ENCODE measurements at places on chromosomes 13 and 19.

- DNase-seq = no peak
Measured at GRCh38 chr13:41291246-41291645, 19.8 kb upstream of the NAA16 start.

GRCh38 chr13:34361560-34361959, 543.6 kb downstream of the RFC3 start:
- DNase-seq = no peak

GRCh38 chr13:32530841-32531253, 7.7 kb downstream of the N4BP2L2 start:
- DNase-seq = no peak

GRCh38 chr13:112063807-112064206, 3.1 kb upstream of the SOX1 start:
- DNase-seq = no peak

DNA sequence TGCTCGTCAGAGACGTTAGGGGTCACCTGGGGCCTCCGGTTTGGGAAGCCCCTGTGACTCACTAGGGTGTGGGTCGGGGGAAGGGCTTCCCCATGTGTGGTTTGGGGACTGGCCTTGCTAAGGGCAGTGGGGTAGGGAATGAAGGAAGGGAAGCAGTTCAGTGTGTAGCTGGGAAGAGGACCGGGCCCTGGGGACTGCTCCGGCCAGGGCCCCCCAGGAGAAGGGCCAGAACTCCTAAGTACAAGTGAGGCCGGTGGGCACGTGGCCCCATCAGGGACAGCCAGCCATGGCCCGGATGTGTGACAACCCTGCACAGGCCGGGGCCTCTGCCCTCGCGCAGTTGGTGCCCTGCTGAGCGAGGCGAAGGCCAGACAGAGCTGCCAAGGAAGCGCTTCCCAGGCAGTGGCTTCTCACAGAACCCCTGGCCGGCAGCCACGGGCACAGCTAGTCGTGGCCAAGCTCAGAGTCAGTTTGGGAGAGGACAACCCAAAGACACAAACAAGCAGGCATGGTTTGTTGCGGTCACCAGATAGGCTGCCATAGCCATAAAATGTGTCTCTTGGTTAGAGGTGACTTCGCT, 25.7 kb downstream of the TEX29 start:
- DNase-seq = no peak

- DNase-seq = no peak
Measured at GRCh38 chr13:89486065-89486464, 1814.9 kb downstream of the SLITRK5 start.

GRCh38 chr13:30755678-30756077, 20.3 kb downstream of the ALOX5AP start:
- no peak for DNase-seq

DNA sequence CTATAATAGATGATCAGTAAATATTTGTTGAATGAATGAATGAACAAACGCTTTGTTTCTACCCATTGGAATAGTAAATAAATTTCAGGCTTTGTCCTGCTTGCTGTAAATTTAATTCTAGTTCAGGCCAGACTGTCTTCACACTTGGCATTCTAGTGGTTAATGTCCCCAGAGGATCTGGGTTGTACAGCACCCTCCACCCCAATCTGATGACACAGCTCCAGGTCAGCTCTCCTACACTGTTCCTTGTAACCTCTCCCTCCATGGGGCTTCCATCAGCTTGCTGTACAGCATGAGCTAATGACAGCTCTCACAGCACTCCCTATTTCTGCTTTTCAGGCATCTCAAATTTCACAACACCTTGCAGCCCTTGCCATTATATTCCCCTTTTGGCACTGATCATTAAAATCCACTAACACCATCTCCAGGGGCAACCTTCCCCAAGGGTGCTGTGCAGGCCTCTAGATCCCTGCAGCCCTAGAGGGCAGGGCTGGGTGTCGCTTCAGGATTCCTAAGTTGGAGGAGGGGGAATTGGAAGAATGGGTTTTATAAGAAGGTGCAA, 12.7 kb upstream of the KL start:
- no peak for DNase-seq

- DNase-seq = no peak
Measured at GRCh38 chr19:37914908-37915307, 7.9 kb downstream of the SIPA1L3 start.

- DNase-seq = no peak
Measured at GRCh38 chr19:39509233-39509632, 5.7 kb upstream of the SELENOV start.

- DNase-seq = no peak
Measured at GRCh38 chr13:97471711-97472110, 37.7 kb downstream of the RAP2A start.

GRCh38 chr19:12843999-12844732, 5.9 kb downstream of the MAST1 start:
- DNase-seq = no peak

DNA sequence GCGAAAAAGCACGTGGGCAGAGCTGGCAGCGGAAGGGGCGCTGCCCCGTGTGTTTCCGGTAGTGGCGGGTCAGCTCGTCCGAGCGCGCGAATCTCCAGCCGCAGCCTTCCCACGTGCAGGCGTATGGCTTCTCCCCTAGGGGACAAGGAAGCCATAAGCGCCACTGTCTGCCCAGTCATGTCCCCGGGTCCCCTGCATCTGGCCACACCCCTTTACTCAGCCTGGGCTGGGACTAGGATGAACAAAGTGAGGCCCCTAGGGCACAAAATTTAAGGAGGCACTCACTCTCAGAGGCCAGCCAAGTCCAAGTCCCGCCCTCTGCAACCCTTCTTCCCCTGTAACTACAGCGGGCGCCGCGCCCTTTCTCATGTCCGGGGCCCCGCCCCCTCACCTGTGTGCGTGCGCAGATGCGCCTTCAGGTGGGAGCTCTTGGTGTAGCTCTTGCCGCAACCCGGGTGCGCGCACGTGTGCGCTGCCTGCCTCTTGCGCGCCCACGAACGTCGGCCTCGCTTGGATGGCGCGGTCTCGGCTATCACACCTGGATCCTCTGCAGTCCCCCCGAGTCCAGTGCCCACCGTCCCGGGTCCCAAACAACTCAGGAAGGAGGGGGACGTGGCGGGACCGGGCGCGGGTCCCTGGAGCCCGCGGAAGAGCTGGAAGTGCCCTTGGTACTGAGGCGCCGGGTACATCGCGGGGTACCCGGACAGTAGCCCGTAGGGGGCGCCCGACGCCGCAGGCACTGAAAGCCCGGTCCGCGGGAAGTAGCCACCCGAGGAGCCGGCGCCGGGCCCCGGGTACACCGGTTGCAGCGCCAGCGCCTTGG, 1.9 kb downstream of the KLF1 start:
- DNase-seq = peak; percentile 91

DNA sequence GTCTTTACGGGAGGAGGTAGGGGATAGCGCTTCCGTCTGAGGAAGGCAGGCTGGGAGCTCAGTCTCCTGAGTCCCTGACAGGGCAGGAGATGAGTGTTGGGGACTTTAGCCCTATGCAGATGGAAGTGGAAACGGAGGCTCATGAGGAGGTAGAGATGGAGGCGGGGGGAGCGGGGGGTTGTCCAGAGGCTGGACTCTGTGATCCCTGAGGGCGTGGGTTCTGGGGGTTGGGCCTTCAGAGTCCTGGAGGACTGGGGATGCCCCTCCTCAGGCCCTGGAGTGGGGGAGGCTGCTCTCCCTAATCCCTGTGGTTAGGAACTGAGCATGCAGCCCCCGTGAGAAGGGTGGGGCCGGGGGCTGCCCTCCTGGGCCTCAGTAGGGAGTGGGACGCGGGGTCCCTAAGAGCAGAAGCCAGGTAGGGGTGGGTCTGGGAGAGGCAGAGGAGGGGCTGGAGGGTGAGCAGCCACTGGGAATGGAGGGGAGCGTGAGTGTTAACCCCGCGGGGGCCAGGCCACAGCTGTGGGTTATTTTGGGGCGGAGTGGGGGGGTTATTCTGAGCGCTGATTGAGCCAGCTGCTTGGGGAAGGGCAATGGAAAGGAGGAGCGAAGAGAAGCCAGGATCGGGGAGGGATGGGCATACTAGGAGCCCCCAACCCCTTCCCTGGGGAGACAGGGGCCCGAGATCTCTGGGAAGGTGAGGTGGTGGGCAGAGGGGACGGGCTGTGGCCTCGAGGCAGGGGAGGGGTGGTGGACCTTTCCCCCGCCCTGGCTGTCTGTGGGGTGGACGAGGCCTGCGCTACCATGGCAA, 2.8 kb downstream of the GRIN2D start:
- no peak for DNase-seq

DNA sequence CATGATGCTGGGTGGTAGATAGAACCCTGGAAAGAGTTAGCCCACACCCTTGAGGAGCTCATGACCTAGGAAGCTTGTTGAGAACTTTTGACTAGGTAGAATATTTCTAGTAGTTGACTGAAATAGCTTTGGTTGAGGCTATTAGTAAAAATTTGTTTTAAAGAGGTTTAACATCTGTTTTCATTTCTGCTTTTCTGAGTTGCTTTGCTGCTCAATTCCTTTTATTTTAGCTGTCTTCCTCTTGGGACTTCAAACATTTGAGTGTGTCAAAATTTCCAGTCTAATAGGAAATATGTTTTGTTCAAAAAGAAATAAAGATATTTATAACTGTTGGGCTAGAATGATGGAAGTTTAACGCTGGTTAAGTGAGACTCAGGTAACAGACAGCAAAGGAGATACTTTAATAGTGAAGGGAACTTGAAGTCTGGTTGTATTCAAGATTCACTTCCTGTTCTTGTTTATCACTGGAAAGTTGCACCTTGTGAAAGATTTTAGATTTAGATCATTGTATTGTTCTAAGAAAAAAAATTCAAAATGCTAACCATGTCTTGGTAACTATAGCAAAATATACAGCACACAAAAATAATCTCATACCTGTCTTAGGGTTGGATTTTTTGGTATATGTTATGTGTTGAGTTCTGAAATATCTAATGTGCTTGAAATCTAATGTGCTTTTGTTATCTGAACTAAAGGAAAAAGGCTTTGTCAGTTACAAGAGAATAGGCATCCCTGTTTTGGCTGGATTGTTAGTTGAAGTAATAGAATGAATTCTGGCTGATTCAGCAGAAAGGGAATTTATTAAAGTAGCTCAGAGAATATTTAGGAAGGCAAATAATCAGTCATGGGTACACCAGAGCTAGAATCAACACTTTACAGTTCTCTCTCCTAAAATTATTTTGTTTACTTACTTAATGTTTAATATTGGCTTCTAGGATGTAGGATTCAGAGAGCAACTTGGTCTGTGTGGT, 24.4 kb upstream of the GPR18 start:
- no peak for DNase-seq

DNA sequence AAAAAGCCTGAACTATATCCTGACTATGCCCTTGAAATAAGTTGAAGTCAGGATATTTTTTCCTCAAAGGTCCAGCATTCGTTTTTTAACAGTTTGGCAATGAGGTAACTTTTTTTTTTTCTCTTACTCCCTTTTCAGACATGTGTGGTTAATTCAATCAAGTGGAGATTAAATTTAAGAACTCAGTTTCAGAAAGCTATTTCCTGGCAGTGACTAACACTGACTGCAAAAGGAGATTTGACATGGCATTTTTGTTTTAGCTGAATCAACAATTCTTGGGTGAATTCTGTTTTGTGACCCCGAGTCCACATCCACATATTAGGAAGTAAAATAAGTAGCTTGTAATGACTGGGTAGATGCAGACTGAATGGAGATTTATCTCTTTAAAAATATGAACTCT, 716.4 kb downstream of the PCDH9 start:
- DNase-seq = no peak

DNA sequence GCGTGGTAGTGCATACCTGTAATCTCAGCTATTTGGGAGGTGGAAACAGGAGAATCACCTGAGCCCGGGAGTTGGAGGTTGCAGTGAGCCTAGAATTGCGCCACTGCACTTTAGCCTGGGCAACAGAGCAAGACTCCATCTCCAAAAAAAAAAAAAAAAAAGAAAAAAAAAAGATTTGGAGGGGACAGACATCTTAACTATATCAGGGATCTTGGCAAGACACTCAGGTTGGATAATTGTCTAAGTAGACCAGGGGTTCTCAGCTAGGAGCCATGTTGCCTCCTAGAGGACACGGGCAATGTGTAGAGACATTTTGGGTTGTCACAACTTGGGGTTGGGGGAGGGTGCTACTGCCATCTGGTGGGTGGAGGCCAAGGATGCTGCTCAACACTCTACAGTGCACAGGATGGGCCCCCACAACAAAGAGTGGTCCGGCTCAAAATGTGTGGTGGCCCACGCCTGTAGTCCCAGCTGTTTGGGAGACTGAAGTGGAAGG, 1.9 kb upstream of the ZNF580 start:
- DNase-seq = peak; percentile 67

DNA sequence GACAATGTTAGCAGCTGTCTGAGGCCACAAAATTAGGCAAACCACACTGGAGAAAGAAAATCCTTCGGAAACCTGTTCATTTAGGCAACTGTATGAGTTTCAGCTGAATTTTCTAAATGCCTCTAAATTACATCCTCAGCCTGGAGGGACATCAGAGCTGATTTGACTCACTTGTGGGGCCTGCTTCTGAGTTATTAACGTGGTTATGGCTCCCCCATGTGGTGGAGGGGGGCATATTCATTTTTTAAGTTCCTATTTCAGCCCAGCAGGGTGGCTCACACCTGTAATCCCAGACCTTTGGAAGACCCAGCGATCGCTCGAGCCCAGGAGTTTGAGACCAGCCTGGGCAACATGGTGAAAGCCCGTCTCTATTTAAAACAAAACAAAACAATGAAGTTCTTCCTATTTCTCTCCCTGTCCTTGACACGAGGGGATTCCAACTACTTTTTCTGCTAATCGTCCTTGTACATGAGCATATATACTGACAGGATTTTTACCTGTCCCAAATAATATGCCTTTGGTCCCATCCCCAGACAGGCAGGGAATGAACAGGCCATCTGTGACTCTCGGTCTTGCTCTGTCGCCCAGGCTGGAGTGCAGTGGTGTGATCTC, 31.5 kb upstream of the HIF3A start:
- peak; percentile 68 for DNase-seq

GRCh38 chr13:21050288-21051197, 10.8 kb downstream of the LATS2 start:
- DNase-seq = peak; percentile 11

GRCh38 chr13:98967491-98967890, 10.4 kb downstream of the DOCK9 start:
- DNase-seq = no peak

DNA sequence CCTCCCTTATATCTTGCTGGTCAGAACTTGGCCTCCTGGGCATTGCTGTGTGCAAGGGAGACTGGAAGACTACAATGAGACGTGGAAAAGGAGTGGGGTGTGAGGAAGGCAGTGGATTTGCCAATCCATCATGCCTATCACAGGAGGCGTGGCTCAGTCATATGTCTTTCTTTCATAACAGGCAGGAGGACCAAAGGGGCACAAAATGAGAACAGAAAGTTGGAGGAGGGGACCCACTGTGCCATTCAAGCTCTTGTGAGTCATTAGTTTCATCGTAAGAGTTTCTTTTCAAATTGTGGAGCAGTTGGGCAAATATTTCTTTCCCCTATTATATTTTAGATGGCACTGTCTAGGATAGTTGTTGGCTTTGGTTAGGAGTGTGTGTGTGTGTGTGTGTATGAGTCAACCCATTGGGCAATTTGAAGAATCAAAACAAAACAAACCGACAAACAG, 471.5 kb downstream of the TSHZ3 start:
- DNase-seq = no peak

Data from activated naive CD4-positive, alpha-beta T cell treated with Interleukin-2 at 50 U/mL for 16 hours (primary cell).